Globus pallidus (tissue), 1 donor: ENCODE measurements at places on chromosomes 2 and 18.

DNA sequence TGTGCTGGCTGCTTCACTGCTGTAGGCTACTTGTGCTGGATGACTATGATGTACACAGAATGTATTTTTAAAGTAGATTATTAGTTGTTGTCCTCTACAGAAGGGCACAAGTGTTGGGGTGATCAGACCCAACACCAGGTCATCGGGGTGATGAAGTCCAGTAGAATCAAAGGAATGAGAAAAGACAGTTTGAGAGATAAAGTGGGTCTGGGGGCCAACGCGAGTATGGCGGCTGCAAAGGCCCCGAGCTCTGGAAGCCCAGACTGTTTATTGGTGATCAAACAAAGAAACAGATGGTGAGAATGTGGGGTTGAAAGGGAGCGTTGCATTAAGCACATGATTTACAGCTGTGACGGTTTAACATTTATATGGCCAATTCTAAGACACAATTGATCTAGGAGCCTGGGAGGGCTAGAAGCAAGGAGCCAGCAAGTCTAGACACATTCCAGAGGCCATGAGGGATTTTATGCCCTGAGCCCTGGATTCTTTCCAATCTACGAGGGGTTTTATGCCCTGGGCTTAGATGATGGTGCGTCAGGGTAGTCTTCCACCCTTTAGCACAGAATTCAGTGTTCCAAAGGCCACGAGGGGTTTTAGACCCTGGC, 153.5 kb downstream of the AGPS start:
- no peak for DNase-seq

- no peak for DNase-seq
Measured at GRCh38 chr18:2180586-2180985, 390.7 kb downstream of the METTL4 start.

GRCh38 chr2:216165711-216166110, 56.6 kb downstream of the XRCC5 start:
- DNase-seq = no peak

DNA sequence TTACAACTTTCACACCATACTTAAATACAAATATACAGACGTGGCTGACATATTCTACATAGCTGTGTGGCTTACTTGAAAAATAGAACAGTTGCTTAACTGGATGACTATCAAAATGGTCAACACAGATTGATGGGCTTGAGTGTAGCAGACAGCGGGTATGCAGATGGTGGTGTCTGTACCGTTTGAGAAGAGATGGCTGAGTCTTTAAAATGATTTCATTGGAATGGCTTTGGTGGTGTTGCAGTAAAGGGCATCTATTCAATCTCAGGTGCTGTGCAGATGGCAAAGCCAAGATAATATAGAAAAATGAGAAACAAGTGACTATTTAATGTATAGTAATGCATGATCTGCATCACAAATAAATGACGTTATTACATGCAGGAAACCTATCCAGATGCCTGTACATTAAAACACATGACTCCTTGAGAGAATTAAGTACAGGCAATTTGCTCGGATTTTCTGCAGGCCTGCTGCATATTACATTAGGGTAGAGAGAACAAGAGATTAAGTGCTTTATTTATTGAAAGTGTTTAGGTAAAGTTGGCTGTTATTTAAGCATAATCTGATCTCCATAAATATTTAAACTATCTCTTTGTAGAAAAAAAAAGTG, 68.5 kb downstream of the AGPS start:
- no peak for DNase-seq

GRCh38 chr2:134391751-134392160, 137.9 kb downstream of the MGAT5 start:
- DNase-seq = no peak

GRCh38 chr2:161177969-161178368, 17.7 kb downstream of the TANK start:
- DNase-seq = no peak

- no peak for DNase-seq
Measured at GRCh38 chr2:71783815-71784214, 330.5 kb downstream of the DYSF start.

GRCh38 chr18:49778826-49779465, 34.4 kb downstream of the ACAA2 start:
- DNase-seq = no peak
